ENCODE measurements at places on chromosomes 5 and 9. TPM values are rescaled to one million over a fixed set of nuclear protein-coding genes. Genes with fewer than 3 reads are reported as not detected.

Gene ZNF883
- total RNA-seq = 1.7 TPM

Gene TSSK1B
- total RNA-seq = 2.9 TPM

Gene ELL2
- 69.1 TPM for total RNA-seq

Gene SV2C
- total RNA-seq = 1.2 TPM

Gene CTNND2
- 8.7 TPM for total RNA-seq

Gene DIRAS2
- 12.0 TPM for total RNA-seq

Gene SLC25A2
- 1.9 TPM for total RNA-seq

Gene EPB41L4A
- total RNA-seq = 44.8 TPM

Gene BHMT2
- 18.3 TPM for total RNA-seq

Data from umbilical cord (tissue), 2 donors.